ENCODE measurements at places on chromosomes 1 and 21.

GRCh38 chr1:245864872-245865271, 642.2 kb downstream of the SMYD3 start:
- DNase-seq: no peak

- DNase-seq: no peak
These were observed 18.3 kb downstream of the SYNC start for GRCh38 chr1:32684167-32684811.

DNA sequence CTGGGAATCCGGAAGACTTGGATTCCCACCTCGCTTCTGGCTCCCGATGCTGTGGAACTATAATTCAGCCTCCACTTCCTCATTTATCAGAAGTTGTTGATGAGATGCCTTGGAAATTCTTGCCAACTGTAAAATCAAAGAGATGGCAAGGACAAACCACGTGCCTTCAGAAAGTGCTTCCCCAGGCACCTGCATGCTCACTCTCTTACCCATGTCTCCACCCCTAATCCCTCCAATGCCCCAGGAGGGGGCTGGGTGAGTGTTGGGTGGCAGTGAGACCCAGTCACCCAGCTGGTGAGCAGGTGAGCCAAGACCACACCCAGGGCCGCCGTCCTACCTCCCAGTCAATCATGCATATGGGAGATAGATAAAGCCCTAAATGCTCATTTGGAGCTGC, 160.8 kb downstream of the PSMG1 start:
- no peak for DNase-seq

DNA sequence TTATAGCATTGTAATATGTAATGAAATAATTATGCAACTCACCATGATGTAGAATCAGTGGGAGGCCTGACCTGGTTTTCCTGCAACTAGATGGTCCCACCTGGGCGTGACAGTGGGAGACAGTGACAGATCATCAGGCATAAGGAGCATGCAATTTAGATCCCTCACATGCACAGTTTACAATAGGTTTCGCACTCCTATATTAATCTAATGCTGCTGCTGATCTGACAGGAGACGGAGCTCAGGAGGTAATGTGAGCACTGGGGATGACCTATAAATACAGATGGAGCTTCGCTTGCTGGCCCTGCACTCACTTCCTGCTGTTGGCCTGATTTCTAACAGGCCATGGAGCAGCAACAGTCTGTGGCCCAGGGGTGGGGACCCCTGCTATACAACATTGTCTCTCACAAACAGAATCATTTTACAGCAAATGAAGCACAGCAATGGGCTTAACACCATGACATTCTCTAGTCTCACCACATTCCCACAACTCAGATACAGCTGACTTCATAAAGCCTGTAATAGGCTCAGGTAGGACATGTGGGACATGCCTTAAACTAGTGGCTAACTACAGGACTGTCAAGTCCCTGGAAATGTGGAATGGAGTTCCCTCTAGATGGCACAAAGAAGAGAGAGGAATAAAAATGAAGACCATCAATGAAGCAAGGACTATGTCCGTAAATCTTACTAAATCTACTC, 40.7 kb upstream of the SLC5A9 start:
- no peak for DNase-seq

- no peak for DNase-seq
These were observed 536.6 kb upstream of the CXADR start for GRCh38 chr21:16976193-16976592.

DNA sequence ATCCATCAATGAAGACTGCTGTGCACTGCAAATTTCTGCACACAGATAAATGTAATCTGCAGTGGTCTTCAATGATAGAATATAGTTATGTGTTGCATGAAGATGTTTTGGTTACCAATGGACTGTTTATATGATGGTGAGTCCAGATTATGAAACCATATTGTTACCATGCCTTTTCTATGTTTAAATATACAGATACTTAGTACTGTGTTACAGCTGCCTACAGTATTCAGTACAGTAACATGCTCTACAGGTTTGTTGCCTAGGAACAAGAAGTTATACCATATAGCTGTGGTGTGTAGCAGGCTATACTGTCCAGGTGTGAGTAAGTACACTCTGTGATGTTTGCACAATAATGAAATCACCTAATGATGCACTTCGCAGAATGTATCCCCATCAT, 40.8 kb downstream of the SORT1 start:
- DNase-seq: no peak

DNA sequence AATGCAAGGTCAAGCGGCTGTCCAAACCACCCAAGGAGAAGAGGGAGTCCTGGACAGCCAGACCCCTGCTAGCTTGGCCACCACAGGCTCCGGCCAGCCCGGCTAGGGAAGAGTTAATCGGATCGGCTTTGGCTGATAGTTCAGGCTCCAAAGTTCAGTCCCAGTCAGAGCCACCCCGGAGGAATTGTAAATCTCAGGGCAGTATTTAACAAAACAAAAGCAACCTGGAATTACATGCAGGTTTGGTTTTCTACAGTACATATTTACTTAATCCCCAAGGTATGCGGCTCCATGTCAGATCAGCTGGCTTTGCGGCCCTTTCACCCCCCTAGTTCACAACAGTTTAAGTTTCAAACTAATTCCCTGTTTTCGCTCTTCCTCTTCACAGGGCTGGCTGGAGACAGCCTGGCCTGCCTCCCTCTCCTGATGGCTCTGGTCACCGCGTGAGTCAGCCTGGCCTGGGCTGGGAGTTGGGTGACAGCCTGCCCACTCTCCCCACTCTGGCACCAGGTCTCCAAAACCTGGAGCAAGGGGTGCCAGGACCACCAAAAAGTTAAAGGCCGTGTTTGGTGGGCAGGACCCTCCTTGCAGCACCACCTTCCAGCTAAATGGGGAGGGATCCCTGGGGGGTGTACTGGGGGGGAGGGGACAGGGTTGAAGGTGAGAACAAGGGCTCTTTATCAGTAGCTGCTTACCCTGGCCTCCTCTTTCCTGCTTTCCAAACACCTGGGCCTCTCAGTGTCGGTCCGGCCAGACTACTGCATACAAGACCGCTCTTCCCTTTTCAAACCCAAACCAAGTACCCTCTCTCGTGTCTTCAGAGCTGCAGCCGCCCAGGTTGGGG, 1.9 kb downstream of the DHRS3 start:
- no peak for DNase-seq

GRCh38 chr1:3187415-3188149, 118.6 kb downstream of the PRDM16 start:
- no peak for DNase-seq

- DNase-seq: no peak
These were observed 177.2 kb downstream of the NFIA start for GRCh38 chr1:61259379-61260148.

DNA sequence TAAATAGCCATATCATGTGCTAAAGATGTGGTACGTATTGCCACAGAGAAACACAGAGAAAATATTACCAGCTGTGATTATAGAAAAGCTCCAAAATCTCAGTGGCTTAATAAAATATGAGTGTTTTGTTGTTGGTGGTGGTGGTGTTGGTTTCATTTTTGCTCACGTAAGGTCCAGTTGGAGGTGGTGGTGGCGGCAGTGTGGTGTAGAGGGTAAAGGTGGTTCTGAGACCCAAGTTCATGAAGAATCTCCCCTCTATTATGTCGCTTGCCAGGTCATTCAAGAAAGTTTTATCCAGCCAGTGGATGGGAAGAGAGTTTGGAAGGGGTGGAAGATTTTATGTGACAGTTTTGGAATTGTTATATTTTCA, 217.6 kb upstream of the SAMSN1 start:
- no peak for DNase-seq

- no peak for DNase-seq
These were observed 20.3 kb upstream of the TIAM1 start for GRCh38 chr21:31364253-31364945.
